ENCODE measurements at places on chromosomes 11 and 22.

DNA sequence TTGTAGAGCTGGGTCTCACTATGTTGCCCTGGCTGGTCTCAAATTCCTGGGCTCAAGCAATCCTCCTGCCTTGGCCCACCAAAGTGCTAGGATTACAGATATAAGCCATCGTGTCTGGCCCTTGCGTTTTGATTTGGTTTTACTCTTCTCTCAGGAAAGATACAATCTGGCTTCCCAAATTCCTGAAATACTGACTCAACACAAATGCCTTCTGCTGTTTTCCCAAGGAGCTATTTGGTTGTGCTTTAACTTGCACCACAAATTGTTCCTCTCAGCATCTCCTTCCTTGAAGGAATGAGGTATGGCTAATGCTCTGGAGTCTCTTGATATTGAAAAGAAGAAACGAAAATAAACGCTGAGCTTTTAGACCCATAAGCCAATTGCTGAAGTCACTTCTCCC is 110.0 kb upstream of the PAX6 start:
- no peak for DNase-seq

GRCh38 chr11:125141178-125141577 is 23.4 kb upstream of the PKNOX2 start:
- DNase-seq: no peak

- DNase-seq: no peak
Measured at GRCh38 chr22:36608987-36609386, 80.0 kb upstream of the EIF3D start.

GRCh38 chr22:46547179-46547882 is 9.9 kb upstream of the CELSR1 start:
- no peak for DNase-seq

- no peak for DNase-seq
Measured at GRCh38 chr11:56967726-56968125, 21.0 kb upstream of the OR5AK2 start.

DNA sequence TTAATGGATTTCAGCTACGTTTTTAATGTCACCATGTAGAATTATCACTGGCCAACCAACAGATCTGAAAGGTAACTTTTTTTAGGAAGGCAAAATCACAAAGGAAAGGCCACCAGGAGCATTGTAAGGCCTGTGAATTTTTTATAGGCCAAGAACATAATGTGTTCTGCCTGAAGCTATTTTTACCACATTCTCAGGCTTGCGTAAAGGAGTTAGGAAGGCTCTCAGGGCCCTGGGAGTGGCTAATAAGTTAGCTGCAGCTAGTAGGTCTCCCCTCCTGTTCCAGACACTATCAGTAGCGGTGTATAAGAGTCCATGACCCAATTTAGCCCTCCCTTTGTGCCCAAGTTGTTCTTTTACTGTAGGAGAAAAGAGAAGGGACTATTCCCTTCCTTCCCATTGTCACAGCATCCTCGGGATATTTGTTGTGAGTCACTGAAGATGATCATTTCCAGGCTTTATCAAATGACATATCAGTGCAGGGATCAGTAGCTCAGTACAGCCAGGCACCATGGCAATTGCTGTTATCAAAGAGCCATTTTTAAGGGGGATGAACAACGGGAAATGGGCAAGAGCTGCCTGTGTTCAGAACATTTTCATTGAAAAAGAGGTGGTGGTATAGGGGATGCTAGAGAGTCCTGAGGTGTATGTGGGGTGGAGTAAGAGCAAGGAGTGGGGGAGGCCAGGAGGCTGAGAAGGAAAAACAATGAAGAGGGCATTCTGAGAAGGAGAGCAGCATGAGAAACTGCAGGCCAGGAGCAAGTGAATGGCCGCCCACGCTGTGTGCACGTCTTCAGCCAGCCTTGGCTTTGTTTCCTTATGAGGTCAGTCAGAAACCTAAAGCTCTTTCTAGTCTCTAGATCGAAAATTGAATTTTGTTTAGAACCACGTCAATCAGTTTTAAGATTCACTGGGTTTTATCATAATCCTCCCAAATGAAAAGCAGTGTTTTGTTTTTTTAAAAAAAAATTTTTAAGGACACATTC is 940.3 kb downstream of the NTM start:
- no peak for DNase-seq

- no peak for DNase-seq
Measured at GRCh38 chr11:118148856-118149255, 3.8 kb downstream of the SCN4B start.

DNA sequence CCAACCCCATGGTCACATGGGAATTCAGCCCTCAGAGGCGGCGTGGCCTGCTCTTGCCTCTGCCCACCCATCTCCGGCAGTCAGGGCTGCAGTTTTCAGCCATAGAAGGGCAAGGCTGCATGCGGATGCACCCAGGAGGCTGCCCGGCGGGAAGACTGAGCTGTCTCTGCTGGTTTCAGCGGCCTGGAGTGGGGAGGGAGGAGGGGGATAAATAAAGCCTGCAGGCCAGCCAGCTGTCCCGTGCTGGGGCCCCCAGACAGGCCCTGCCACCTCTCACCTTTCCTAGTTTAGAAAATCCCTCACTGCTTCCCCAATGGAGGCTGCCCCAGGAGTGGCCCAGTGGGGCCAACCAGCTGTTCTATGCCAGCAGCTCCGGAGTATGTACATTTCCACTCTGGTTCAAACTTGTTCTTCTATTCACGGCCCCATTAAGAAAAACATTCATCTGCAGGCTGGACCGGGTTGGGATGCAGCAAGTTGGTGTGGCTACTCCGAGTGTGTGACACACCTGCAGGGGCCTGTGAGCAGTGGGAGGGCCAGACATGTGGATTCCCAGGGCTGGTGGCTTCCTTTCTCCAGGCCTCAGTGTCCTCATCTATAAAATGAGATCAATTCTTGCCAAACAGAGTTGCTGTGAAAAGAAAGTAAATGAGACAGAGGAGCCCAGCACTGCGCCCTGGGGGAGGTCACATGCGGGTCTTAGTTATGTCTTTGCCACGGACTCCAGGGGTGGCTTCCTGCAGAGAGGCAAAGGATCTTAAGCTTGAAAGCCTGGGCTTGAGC is 5.0 kb downstream of the MICALL1 start:
- DNase-seq: no peak

All from activated CD8-positive, alpha-beta memory T cell treated with anti-CD3 and anti-CD28 coated beads for 48 hours (primary cell).